Right cardiac atrium (tissue), 5 donors: ENCODE measurements at places on chromosomes 1 and 21.
A peak's percentile ranks its signal among the peaks of the same experiment; 100 is the strongest.

GRCh38 chr1:168794057-168794456 lies 65.1 kb upstream of the DPT start:
- DNase-seq: no peak

- no peak for DNase-seq
Measured at GRCh38 chr1:39160703-39161102, 43.8 kb upstream of the MACF1 start.

DNA sequence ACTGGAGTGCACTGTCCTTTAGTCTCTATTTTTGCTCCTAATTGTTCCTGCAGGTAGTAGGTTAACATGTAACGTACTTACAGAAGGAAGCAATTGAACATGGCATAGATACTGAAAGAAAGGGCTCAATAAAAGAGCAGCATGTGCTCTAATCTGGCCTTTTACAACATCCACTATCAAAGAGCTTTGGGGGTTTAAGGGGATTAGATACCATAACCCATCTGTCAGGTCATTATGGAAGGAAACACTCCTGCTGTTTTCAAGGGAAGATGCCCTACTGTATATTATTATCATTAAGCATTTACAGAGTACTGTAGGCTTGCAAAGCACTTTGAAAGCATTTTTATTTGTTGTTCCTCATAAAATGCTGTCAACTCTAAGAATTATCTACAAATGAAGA lies 152.8 kb downstream of the TTLL7 start:
- no peak for DNase-seq

- no peak for DNase-seq
Measured at GRCh38 chr1:220804202-220804586, 17.5 kb downstream of the MTARC1 start.

GRCh38 chr1:63935553-63935952 lies 161.7 kb downstream of the ROR1 start:
- DNase-seq: no peak

DNA sequence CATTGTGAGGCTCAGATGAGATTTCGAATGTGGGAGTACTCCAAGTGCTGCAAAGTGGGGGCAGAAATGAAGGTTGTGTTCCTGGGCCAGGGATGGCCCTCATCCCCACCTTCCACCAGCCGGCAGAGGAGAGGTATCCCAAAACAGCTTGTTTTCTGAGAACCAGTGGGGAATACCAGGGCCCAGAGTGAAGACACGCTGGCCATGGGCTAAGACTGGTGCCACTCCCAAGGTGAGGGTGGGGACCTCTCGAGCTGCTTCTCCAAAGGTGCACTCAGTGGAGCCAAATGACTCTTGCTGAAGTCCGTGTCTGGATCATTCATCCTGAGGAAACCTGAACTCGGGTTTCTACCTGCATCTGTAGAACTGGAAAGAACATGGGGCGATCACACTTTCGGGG lies 22.1 kb downstream of the KCNA2 start:
- DNase-seq: no peak

DNA sequence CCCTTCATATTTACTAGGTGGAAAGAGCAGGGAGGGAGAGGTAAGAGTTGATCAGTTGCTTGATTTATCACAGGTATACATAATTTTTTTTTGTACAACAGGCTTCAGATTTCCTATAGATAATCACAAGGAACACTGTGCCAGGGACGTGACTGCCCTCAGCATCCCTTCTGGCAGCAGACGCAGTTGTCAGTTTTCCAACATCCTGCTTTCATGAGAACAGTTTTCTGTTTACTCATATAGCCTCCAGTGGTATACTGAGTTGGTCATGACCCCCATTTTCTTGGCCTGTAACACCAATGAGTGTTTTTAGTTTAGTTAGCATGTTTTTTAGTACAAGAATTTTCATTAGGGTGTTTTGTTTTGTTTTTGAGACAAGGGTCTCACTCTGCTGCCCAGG lies 37.9 kb upstream of the PTPRF start:
- DNase-seq: no peak

- no peak for DNase-seq
Measured at GRCh38 chr1:68180441-68181164, 51.7 kb downstream of the WLS start.

DNA sequence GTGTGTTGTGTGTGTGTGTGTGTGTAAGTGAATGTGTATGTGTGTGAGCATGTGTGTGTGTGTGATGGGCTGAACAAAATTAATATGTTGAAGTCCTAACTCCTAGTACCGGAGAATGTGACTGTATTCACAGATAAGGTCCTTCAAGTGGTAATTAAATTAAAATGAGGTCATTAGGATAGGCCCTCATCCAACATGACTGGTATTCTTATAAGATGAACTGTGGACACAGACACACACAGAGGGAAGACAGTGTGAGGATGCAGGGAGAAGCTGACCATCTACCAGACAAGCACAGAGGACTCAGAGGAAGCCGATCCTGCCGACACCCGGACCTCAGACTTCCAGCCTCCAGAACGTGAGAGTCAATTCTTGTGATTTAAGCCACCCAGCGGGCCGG lies 91.2 kb upstream of the PGBD5 start:
- DNase-seq: no peak

GRCh38 chr1:36524359-36525062 lies 41.8 kb upstream of the CSF3R start:
- DNase-seq: no peak

DNA sequence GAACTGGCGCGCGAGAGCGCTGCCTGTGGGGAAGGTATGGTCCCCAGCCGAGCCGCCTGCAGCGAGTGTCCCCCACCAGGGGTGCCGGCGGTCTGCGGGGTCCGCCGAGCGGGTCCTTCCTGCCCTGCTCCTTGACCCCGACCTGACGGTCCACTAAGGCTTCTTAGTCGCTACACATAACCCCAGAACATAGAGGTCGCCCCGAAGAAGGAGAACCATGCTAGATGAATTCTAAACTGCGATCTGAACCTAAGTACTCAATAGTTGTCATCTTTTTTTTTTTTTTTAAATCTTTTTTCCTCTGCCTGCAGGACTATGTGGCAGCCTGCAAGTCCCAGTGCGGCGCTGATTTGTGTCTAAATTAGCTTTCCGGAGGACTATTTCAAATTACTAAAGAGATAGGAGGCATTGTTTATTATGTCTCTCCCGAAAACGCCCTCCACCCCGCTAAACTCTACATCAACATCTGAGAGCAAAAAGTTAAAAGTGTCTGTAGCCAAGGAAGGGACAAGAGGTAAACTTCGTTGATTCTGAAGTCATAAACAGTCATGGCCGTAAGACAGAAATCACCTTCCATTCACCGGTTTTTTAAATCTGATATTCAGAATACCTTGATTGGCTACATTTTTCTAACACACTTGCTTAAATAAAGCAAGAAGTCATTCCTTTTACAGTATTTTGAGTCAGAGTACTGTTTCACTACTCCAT lies 476 bp downstream of the AXDND1 start:
- DNase-seq: peak; percentile 58

- no peak for DNase-seq
Measured at GRCh38 chr1:176051902-176052518, 155.1 kb downstream of the COP1 start.

- DNase-seq: peak; percentile 81
Measured at GRCh38 chr1:154975409-154976059, 1.1 kb downstream of the CKS1B start.

DNA sequence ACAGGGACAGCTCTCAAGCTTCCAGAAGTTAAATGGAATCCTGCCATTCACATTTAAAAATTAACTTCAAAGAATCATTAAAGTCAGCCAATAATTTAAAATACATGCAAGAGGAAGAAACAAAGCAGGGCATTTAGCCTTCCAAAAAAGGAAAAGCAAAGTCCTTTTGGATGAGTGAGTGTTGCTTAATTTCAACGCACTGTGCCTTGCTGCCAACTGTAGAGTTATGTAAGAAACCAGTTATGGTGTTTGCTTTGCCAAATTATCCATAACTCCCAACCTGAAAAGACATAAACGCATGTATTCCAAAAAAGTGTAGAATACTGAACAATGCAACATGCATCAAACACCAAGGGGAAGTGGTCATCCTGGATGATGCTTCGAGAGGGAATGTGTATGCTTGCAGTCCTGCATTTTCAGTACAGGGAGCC lies 16.1 kb upstream of the KCNE1 start:
- DNase-seq: no peak

DNA sequence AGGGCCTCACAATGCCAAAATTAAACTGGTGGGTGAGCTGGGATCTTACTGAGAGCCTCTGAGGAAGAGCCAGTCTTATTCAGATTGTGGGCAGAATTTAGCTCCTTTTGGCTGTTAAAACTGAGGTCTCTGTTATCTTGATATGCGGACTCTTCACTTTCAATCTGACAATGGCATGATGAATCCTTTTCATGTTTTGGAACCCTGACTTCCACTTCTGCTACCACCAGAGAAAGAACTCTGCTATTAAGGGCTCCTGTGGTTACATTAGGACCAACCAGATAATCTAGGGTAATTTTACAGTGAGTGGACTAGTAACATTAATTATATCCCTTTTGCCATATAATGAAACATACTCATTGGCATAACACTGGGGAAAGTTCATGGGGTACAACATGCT lies 219.0 kb downstream of the LRRIQ3 start:
- DNase-seq: no peak

DNA sequence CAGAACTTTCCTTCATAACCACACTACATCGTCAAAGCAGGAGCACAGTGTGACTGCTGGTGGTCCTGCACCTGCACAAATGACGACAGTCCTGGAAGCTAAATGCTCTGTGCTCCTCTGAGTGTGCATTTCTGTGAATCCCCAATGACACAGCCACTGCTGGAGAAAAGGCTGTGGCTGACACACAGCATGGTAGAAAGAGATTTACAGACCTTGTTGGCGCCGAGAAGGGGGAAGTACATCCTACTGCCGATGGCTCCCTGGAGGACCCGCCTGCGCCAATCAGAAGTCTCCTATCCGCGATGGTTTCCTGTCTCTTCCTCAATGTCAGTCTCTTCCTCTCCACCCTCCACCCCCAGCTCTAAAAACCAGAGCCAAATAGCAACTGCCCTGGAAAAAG lies 115.4 kb upstream of the RAB4A start:
- no peak for DNase-seq

DNA sequence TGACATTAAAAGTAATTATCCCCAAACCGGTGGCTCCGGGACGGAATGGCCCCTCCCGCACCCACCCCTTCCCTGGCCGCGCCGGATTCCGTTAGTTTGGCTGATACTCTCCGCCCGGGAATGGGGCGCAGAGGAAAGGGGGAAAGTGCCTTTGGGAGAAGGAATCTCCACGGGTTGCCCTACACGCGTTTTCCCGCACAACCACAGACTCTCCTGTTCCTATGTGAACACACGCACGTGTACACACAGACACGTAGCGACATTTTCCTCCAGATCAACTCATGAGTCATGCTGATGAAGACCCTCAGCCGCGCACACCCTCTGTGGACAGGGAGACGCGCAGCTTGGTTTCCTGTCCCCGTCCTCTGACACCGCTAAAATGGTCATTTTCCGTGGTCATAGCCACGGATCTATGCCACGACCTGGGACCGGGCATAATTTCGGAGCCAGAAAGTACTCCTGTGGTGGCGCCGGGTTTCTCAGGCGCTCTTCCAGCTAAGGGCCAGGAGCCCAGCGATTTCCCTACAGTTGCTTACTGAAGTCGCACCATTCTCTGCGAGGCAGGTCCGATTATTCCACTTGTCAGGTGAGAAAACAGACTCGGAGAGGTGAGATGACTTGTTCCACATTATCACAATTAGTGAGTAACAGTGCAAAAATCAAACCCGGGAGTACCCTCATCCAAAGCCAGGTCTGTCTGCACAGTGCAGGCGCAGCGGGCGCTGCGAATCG lies 4.0 kb upstream of the DMRTA2 start:
- no peak for DNase-seq

GRCh38 chr1:31064718-31065309 lies 703 bp downstream of the PUM1 start:
- DNase-seq: no peak
